ENCODE measurements at places on chromosomes 13 and 19.

DNA sequence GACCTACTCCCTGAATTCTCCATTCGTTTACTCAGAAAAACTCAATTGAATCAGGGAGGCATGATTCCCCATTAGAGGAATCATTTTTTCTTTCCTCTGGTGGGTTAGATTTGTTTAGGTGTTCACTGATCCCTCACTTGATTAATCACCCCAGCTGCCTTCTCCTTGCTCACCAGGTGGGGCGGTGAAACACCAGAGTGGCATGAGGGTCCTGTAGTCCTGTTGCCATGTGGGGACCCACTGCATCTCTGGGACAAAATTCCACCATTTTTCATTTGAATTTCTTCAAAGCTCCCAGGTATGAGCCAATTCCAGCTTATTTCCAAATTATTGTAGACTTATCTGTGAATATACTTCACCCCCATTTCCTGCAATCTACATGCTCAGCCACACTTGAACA lies 462.7 kb upstream of the ZNF507 start:
- DNase-seq = no peak

DNA sequence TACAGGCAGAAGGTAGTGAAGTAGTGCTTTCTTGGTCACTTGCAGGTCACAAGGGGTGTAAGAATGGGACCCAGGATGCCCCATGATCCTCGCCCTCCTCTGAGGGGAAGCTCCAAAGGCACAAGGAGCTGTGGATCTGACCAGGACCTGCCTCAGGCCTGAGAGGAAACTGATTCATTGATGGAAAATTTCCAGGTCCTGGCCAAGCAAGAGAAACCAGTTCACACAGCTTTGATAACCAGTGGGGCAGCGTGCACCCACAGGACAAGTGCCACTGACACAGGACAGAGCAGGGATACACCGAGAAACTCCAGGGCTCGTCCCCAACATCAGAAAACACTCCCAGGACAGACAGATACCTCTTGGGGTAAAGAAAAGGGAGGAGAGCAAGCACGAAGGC lies 177.1 kb downstream of the RBM26 start:
- DNase-seq = no peak

DNA sequence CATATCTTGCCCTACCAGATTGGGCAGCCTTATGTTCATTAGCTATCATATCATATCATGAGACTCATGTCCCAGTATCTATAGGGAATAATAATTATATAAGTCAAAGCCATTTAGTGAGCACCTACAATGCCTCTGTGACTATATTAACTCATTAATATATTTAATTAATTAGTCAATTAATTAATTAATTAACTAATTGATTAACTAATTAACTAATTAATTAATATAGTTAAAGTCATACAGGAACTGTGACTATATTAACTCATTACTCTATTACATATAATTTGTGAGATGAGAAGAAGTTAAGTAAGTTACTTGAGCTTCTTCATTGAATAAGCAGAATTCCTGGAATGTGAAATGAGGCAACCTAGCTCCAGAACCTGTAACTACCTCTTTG lies 588.3 kb upstream of the SLITRK1 start:
- DNase-seq = no peak

DNA sequence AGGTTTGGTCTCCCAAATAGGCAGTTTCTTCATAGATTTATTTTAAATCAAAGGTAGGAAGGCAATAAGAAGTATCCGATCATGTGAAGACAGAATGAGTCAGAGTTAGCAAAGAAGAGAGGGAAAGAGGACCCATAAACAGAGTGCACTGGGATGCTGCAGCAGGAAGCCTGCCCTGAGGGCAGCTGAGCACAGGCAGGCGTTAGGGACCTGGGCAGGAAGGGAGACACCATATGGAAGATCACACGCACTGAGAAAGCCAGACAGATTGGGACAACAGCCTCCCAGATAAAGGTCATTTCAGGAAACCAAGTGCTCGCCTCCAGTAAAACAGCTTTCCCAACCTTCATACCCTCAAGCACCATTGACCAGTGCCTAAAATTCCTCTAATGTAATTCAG lies 598.0 kb downstream of the EFNB2 start:
- DNase-seq = no peak

GRCh38 chr19:51142119-51142518 lies at the start of gene SIGLEC7:
Gene SIGLEC7 (plus strand): TSS chr19:51142301. CDS start chr19:51142370, 69 bp downstream.
- DNase-seq = no peak

- no peak for DNase-seq
Measured at GRCh38 chr13:46947425-46948191, 50.8 kb upstream of the HTR2A start.

DNA sequence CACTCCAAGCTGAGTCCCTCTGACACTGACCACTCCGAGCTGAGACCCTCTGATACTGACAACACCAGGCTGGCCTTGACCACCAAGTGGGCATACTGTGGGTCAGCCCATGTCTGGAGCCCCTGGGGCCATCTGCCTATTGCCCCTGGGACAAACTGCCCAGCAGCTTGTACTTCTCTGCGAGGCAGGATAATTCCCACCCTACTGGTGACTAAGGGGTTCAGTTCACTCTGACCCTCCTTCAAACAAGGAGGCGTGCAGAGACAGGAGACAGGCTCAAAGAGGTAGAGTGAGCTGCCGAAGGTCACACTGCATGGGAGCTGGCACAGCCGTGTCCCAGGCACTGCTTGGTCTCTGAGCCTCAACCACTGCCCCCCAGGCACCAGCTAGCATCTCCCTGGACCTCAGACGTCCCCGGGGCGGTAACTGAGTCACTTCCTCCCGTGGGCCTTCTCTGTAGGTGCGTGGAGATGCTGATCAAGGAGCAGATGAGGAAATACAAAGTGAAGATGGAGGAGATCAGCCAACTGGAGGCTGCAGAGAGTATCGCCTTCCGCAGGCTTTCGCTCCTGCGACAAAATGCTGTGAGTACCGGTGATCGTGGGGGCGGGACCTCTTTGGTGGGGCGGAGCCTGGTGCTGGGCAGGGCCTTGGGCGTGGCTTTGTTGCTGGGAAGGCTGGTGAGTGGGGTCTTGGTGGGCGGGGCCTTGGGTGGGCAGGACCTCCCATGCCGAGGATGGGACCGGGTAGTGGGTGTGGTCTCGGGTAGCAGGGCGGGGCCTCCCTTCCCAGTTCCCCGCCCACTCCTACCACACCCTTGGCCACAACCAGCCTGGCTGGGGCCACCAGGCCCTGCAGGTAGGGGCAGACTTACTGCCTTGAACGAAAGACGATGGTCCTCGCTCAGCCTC lies 5.8 kb upstream of the USE1 start:
- no peak for DNase-seq

DNA sequence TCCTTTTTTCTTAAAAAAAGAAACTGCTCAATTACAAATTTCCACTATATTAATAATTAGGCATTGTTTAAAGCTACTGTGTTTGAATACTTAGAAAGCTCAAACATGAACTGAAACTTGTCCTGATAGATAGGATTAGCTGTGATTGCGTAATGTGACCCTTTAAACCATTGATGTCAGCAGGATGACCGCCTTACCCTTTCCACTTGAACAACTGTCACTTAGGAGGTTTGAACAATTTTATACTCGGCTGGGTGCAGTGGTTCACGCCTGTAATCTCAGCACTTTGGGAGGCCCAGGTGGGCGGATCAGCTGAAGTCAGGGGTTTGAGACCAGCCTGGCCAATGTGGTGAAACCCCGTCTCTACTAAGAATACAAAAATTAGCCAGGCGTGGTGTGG lies 2.9 kb downstream of the LAMP1 start:
- DNase-seq = peak; percentile 86

GRCh38 chr13:109090796-109091195 lies 461.4 kb downstream of the MYO16 start:
- no peak for DNase-seq

- no peak for DNase-seq
Measured at GRCh38 chr19:3609779-3610719, 3.4 kb upstream of the TBXA2R start.

DNA sequence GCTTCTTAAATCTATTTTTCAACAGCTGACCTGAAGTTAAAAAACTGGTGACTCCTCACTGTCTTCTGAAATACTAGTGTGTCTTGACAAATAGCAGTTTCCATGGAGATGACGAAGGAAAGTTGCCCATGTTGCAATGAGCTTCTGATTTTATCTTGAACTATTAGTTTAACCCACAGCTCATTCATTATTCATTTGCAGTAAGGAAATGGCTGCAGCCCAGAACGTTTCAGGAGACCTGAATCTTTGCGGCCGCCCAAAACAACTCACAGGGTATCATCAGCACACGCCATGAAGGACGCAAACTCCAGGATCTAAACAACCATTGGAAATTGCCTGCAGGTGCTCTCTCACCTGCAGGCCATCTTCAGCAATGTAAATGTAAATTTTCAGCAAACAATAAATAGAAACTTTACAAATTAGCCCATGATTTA lies 142.5 kb downstream of the DCLK1 start:
- no peak for DNase-seq

- peak; percentile 44 for DNase-seq
Measured at GRCh38 chr19:43765109-43765876, 10.5 kb upstream of the SMG9 start.

- DNase-seq = no peak
Measured at GRCh38 chr13:95235199-95235756, 66.0 kb downstream of the ABCC4 start.

DNA sequence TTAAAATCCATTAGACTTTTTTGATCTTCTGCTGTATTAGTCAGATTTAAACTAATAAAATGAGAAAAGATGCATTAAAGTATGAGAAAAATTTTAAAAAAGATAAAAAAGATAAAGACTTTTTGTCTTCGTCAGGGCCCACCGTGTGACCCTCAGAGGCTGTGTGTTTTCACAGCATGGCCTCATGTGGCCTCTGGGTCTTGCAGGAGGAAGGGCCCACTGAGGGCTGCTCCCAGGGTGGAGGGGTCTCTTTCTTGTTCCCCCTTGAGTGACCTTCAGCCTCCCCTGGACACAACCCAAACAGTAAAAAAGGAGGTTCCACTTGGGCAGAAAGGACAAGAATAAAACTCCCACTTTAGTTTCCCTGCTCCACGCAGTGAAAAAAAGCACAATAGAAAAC lies 57.1 kb upstream of the RANBP3 start:
- DNase-seq = no peak

GRCh38 chr19:16970821-16971220 lies 55.8 kb downstream of the CPAMD8 start:
- no peak for DNase-seq

- no peak for DNase-seq
Measured at GRCh38 chr13:33616130-33616529, 201.8 kb upstream of the RFC3 start.

- DNase-seq = no peak
Measured at GRCh38 chr13:58858870-58859371, 1227.4 kb downstream of the PCDH17 start.

DNA sequence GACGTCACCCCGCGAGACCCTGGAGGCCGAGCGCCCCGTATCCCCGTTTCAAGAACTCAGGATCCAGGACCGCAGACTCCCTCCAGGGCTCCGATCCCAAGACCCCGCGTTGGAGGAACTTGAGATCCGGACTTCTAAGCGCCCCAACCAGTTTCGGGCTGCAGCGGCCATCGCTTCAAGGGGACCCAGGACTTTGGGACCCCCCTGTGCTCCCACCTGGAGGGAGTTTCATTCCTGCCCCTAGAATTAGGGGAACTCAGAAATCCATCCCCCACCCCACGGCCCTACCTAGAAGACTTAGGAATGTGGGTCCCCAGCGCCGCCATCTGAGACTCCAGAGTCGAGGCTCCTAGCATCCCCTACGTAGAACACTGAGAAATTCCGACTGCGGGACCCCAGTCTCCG lies 400 bp downstream of the PLEKHG2 start:
- DNase-seq = no peak

GRCh38 chr19:4705413-4706131 lies 18.1 kb downstream of the DPP9 start:
- DNase-seq = peak; percentile 44

GRCh38 chr13:42991898-42992763 lies at the start of gene EPSTI1:
Gene EPSTI1 (minus strand): TSS chr13:42992241. CDS start chr13:42992165, 76 bp downstream.
- DNase-seq = peak; percentile 95

GRCh38 chr13:39224671-39225240 lies 186.5 kb downstream of the NHLRC3 start:
- no peak for DNase-seq

DNA sequence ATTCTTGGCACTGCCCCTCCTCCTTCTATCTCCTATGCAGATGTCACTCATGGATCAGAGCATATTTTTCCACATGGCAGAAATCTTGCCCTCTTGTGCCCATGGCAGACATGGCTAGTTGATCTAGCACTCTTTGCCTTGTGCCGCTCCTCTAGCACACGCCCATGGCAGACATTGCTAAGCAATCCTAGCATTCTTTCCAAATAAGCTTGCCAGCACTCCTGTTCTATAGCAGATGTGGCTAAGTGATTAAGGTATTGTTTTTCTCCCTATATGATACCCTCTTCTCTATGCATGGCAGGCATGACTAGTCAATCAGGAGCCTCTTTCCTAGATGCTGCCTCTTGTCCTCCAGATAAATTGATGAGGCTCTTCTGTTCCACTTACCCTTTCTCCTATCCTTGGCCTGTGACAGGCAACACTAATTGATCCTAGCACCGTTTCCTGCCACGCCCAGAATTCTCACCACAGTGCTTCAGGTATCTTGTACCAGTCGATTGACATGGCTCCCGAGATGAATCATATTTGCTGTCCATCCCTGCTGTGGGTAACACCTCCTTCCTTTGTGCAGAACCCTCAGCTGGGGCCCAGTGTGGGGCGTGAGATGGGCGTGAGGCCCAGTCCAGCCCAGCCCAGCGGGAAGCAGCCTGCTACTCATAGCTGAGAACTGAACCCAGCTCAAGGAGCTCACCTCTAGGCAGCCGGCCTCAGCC lies 26.9 kb downstream of the TMED1 start:
- DNase-seq = peak; percentile 58

GRCh38 chr13:63512095-63512494 lies 2096.4 kb upstream of the PCDH20 start:
- no peak for DNase-seq

DNA sequence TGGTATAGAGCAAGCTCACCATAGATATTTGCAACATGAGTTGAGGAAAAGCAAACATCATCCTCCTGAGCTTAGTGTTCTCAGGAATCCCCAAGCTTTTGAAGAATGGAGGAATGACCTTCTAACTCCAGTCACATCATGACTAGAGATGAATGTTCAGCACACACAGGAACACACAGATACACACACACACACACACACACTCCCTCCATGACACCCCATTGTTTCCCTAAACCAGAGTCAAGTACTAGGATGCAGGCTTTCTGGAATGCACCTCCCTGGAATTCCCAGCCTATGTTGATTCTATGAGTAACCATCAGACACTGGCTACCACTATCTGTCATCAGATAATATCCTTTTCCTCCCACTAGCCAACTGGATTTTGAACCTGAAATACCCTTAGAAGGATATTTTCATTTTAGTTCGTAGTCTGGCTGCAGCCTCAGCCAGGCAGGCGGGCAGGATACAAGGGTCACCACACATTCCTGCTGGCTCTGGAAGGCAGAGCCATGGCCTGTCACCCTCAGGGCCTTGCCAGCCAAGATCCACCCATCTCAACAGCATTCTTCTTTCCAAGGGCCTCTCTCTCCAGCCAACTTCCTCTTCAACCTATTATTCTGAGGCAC lies 162.4 kb downstream of the FOXO1 start:
- DNase-seq = peak; percentile 55

- DNase-seq = no peak
Measured at GRCh38 chr19:36009633-36010379, 1.2 kb upstream of the SYNE4 start.

- no peak for DNase-seq
Measured at GRCh38 chr13:73961181-73961580, 173.0 kb downstream of the KLF12 start.

All from small intestine (tissue), 16 donors.